Occipital lobe (tissue), 3 donors: ENCODE measurements at places on chromosomes 16 and 17. TPM values are rescaled to one million over a fixed set of nuclear protein-coding genes. Genes with fewer than 3 reads are reported as not detected.

DNA sequence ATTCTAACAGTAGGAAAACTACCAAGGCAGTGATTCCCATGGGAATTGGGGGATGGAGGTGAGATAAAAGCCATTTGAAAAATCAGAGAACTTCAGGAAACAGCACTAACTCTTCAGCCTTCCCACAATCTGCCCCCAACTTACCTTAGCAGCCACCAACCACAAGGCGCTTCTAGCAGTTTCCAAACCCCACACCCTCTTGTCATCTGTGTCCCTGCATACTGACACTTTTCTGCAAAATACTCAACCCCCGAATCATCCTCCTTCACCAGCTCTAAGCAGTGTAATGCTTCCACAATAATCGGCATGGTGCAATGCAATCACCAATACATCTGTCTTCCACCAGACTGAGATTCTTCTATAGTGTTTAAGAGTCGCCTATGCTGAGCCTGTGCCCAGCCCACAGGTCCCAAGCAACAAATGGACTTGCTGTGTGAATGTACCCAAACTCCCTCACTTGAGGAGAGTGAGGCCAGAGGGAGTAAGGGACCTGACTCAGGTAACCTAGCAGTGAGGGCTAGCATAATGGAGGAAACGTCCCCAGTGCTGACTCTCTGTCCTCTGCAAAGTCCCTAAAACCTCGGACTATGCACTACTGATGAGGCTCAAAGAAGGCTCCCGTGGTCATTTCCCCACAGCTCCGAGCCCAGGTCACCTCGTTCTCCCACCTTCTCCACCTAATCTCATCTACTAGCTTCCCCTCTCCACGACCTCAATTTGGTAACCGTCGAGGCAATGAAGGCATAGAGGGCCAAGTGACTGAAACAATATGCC, 943 bp downstream of the DYNC1LI2 start:
- no peak for DNase-seq

- no peak for DNase-seq
These were observed 38.5 kb downstream of the VPS53 start for GRCh38 chr17:676060-676700.

DNA sequence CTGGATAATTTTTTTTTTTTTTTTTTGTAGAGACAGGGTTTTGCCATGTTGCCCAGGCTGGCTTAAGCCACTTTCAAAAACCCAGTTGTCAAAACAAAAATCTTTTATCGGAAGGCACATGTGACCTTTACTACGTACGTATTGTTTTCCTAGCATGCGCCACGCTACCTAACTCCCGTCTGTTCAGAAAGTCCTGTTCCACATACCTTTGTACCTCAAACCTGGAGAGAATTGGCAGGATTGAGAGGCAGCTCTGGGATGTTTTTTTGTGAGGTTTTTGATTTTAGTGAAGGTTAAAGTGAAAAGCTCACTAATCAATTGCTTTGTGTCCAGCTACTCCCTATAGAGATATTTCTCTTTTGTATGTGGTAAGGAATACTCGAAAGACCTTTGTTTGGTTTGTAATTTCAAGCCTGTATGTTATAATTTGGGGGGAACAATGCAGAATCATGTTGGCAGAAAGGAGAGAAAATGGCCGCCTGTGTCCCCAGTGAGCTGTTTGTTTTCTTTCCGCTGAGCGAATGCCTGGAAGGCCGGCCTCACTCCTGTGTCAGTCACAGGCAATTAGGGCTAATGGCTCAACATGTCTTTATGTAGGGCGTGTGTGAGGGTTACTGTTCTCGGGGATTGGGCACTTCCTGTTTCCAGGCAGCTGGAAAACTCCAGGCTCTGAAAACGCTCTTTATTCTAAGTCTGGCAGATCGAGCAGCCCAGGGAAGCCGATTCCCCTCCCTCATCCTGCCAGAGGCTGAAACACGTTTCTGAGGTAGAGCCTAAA, 60.8 kb upstream of the CLEC18A start:
- DNase-seq = peak; percentile 83

DNA sequence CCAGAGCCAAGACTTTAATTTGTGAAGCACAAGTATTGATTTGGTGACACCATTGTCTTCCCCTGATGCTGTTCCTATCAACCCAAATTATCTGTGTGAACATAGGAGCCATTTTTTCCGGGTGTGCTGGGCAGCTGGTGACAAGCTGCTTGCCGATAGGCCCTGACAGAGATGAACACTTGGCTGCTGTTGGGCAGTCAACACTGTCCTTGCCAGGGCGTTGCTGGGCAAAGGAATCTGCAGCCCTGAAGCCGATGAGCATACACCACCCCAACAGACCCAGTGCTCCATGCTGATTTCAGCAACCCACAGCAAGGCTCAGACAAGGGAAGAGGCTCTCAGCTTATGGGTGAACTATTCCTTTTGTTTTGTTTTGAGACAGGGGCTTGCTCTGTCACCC, 105.4 kb downstream of the YPEL2 start:
- no peak for DNase-seq

DNA sequence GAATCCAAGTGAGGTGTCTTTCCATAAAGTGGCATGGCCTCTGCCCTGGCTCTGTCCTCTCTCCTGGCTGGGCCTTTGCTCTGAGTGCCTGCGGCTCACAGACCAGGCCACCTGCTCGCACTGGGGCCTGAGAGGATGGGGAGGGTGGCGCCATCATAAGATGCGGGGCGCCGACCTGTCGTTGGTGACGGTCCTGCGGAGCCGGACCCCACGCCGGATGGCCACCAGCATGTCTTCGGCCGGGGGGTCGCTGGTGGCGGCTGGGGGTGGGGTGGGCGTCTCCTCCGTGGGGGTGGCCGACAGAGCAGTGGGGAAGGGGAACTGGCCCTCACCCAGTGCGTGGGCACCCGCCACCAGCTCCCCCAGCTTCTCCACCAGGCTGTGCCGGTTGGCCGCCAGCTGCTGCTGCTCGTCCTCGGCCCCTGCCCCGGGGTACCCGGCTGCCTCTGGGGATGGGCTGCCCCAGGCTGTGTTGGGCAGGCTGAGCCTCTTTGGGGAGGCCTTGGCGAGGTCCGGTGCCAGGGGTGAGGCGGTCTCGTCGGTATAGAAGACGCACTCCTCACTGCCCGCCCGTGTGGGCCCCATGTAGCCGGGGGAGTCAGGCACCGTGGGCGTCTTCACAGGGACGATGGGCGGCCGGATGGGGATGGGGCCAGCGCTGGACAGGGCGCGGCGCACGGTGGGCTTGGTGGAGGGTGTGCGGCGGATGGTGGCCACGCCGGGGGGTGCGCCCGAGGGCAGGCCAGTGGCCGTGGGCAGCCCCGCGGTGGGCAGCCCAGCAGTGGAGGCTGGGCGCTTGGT, 17.4 kb downstream of the IL34 start:
- DNase-seq = no peak

DNA sequence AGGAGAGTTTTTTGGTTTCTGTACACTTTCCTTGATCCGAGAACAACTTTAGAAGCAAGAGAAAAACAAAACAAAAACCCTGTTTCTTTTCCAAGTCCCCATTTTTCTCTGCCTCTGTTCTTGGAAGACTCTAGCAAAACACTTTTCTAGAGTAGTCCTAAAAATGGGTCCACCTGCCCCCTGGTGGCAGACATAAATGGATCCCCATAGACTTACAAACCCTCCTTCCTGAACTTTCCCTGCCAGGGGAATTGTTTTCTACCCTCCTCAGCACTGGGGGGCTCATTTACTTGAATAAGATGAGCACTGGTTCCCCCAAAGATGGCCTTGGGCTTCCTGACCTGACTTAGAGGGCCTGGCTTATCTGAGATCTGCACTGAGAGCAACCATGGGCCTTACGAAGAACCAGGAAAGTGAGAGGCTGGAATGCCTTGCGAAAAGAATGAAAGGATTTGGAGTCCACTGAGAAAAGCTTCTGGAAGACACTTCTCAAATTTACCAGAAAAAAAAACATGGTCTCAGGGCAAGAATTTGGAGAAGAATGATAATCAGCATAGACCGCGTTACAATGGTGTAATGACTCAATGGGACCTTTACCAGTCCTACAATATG, 48.0 kb upstream of the CDYL2 start:
- DNase-seq = no peak

DNA sequence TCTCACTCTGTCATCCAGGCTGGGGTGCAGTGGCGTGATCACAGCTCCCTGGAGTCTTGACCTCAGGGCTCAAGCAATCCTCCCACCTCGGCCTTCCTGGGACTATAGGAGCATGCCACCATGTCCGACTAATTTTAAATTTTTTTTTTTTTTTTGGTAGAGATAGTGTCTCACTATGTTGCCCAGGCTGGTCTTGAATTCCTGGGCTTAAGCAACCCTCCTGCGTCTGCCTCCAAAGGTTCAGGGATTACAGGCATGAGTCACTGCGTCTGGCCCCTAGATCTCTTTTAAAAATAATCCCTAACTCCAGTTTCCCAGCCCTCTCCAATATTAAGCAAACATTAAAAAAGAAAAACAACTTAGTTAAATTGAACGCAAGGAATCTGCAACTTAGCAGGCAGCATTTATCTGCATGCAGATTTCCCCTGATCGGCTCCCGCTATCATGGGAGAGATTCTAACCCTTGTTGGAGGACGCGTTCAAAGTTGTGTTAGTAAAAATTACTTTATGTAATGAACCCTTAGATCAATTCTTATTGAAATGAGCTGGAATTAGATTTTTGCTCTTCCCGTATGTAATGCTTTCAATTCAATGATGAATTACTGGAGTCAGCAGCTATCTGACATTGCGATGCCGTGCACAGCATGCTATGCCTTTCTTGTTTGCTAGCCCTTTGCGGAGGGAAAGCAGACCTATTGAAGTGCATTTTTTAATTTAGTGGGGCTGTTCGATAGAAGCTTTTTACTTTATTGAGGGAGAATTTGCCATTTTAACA, 171.7 kb downstream of the HAPSTR1 start:
- no peak for DNase-seq

- DNase-seq = no peak
These were observed 12.0 kb upstream of the STAT3 start for GRCh38 chr17:42399948-42400843.

- DNase-seq = no peak
These were observed 95.6 kb downstream of the SMG6 start for GRCh38 chr17:2207815-2208515.

DNA sequence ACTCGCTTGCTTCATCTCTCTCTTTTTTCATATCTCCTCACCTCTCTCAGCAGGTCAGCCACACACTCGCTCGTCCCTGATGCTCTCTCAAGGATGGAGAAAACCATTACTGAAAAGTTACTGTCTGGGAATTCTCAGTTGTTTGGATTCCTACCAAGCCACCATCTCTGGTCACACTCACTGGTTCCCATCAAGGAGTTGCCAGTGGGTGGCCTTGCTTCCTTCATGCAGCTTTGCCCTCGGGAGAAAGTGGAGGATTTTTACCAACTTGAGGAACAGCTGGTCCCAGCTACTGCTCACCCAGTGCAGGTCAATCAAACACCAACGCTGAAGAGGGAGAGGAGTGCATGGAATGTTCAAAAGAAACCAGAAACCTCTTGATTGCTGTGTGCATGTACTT, 25.3 kb downstream of the MEOX1 start:
- no peak for DNase-seq

- DNase-seq = peak; percentile 65
These were observed 78.8 kb downstream of the GNAO1 start for GRCh38 chr16:56269811-56270684.

DNA sequence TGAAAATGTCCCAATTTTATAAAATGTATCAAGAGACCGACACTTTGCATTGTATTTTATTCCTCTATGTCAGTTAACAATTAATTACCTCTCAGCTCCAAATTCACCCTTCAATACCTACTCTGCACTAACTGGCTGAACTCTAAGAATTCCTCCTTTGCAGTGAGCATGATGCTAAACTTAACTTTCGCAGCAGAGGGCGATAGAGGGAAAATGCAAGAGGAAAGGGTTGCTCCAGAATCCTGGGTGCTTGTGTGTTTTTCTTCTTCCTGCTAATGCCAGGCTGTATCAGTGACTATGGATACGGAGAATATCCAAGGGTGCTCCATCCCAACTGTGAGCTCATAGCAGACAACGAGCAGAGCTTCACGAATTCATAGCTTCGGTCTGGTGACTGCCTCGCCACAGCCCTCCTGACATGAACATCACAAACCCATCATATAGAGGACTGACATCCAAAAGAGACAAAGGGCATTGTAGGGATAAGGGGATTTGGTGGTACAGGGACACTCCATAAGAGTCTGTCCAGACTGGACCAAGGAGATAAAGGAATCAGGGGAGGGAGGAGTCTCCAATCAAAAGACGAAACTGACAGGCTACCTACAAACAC, 172.9 kb downstream of the STX8 start:
- no peak for DNase-seq

DNA sequence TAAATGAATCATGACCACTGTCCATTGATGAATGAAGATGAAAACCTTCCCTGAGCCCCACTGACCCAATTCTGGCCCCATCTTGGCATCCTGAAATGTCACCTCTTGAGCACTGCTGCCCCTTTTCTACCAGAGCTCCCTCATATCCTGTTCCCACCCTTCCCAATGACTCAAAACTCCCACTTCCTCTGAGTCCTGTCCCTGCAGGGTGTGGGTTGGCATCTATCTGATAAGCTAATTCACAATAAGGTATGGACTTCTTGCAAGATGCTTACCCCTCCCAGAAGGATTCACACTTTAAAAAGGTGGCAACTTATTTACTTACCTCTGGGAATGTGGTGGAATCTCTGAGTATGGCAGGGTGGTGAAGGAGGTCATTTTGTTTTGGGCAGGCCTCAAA, 13.3 kb upstream of the CSNK2A2 start:
- DNase-seq = no peak

- no peak for DNase-seq
These were observed 103.7 kb downstream of the USP22 start for GRCh38 chr17:20938988-20939615.

- no peak for DNase-seq
These were observed 27.5 kb downstream of the MPG start for GRCh38 chr16:105521-105920.

- DNase-seq = no peak
These were observed 150.7 kb downstream of the IRF8 start for GRCh38 chr16:86049641-86050040.

- DNase-seq = peak; percentile 28
These were observed 13.9 kb upstream of the LPCAT2 start for GRCh38 chr16:55494994-55495421.

GRCh38 chr16:30904114-30904780, 7.8 kb downstream of the CTF1 start:
- DNase-seq = no peak

GRCh38 chr17:28334171-28334570, 1.1 kb downstream of the IFT20 start:
- no peak for DNase-seq

- no peak for DNase-seq
These were observed 37.8 kb upstream of the CBX4 start for GRCh38 chr17:79877041-79877440.

Gene EFCAB5
- total RNA-seq = 2.2 TPM

Gene KRT25
- not detected for total RNA-seq

Gene LGALS9C
- total RNA-seq = not detected

Gene DOC2B
- 15.6 TPM for total RNA-seq

Gene PRAC1
- not detected for total RNA-seq

Gene C16orf96
- total RNA-seq = not detected

Gene PDILT
- total RNA-seq = not detected

Gene GAS2L2
- 0.16 TPM for total RNA-seq

Gene GLIS2
- 5.1 TPM for total RNA-seq

Gene HOXB2
- 0.16 TPM for total RNA-seq

Gene HS3ST3A1
- total RNA-seq = 0.16 TPM

Gene ADAD2
- total RNA-seq = not detected

Gene CPNE7
- total RNA-seq = 14.8 TPM

Gene FBXO39
- total RNA-seq = not detected
